Islet precursor cell (in vitro differentiated cells): ENCODE measurements at places on chromosomes 7 and 10.

- peak; percentile 81 for DNase-seq
Observed at GRCh38 chr10:49601857-49602256, 8.3 kb upstream of the SLC18A3 start.

- DNase-seq, result no peak
Observed at GRCh38 chr10:14779001-14779651, 4.4 kb upstream of the FAM107B start.

GRCh38 chr7:81583090-81583489 is 186.8 kb downstream of the HGF start:
- DNase-seq, result no peak

DNA sequence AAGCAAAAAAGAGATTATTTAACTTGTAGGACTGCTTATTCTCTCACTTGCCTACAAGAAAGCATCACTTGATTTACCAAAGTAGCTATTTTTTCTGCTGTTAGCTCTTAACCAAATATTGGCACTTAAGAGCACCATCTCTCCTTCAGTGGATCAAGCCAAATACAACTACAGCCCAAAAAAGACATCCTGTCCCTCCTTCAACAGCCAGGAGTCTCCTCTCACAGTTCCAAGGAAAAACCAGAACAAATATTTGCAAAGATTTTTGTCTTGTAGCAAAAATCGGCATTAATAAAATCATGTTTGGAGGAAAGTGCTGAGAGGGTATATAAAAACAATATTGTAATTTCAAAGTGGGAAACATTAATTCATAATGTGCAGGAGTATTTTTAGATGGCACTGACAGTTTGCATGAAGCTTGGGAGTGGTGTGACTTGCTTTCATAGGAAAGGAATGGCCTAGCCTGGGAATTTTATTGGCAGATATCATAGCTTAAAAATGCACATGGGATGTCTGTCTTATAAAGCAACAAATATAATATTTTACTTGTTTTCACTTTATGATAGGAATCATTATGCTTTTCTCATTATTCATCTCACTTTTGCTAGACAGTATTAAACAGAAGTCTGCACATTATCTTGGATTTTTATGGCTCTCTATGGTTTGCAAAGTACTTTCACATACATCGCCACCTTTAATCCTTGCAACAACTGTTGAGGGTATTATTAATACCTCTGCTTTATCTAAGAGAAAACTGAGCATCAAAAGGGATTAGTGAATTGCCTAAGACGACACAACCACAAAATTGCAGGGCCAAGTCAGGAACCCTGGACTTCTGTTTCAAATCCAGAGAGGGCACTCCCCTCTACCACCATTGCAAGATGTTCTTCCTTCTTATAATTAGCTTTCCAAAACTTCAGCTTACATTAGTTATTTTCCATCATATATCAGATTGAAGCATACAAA is 103.5 kb downstream of the AGMO start:
- DNase-seq, result no peak

GRCh38 chr7:16587790-16588189 is 57.8 kb downstream of the ANKMY2 start:
- DNase-seq, result no peak

DNA sequence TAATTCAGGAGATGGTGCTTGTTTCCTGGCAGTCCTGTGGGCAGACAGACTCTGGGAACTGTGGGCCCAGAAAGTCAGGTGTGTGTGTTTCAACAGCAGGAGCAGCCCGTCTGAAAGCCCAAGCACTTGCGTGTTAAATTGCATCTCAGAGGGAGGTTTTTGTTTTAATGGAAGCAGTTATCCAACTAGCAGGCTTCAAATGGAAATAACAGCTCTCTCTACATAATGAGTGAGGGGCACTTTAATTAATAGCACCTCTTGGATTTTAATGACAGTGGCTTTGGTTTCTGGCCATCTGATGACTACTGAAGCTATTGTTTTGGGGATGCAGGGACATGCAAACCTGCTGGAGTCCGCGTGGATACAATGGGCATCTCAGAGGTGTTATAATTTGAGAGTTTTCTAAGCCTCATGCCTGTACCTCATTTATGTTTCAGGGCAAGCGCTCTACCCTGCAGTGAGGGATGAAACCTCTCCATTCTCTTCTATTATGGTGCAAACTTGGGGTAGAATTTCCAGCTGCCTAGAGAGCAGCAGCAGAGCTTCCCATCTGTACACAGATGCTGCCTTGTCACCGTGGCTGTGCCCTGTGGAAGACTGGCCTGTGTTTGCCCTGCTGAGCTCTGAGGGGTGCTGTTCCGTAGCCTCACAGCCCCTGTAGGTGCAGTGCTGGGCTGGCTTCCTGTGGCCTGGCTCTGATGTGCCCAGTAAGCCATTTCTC is 206.6 kb upstream of the GPR26 start:
- no peak for DNase-seq

DNA sequence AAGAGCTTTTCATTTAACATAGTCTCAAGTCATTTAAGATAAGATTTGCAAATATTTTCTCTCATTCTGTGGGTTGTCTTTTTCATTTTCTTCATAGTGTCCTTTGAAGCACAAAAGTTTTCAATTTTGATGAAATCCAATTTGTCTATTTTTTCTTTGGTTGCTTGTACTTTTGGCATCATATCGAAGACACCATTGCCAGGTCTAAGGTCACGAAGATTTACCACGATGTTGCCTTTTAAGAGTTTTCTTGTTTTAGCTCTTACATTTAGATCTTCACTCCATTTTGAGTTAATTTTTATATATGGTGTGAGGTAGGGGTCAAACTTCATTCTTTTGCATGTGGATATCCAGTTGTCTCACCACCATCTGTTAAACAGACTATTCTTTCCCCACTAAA is 34.7 kb downstream of the TMEM270 start:
- no peak for DNase-seq

- no peak for DNase-seq
Observed at GRCh38 chr7:92808006-92808405, 28.4 kb downstream of the CDK6 start.

- no peak for DNase-seq
Observed at GRCh38 chr10:22992075-22992474, 64.2 kb downstream of the ARMC3 start.

- DNase-seq, result no peak
Observed at GRCh38 chr7:4683043-4683883, 1.2 kb downstream of the FOXK1 start.

DNA sequence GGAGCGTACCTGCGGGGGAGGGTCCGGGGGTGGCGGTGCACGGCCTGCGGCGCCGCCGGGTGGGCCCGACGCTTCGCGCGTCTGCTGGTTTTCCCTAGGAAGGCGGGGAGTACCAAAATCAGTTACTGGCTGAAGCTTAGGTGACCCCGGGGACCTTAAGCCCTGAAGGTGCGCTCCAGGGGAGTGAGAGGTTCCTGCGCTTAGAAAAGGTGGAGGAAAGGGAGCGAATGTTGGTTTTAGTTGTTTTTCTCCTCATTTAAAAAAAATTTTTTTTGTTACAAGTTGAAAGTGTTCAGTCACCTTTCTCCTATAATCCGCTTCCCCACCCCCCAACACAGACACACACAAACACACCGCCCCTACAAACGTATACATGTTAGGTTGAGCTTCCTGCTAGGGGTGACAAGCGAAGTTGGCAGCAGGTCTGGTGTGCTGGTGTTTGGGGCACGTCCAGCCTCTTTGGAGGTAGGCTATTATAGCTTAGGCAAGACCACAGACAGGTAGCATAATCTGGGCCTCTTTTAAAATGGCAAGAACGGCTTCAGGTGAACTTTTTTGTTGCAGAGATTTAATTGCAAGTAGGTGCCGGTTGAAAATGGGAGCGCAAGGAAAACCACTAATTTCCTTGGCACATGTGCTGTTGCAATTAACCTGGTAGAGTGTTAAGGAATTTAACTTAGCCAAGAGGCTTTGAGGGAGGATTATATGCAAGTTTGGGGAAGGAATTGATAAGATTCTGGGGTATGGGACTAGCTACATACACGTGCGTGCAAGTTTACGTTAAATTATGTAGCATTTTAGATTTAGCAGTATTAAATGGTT is 945 bp downstream of the ADD3 start:
- DNase-seq, result peak; percentile 67

DNA sequence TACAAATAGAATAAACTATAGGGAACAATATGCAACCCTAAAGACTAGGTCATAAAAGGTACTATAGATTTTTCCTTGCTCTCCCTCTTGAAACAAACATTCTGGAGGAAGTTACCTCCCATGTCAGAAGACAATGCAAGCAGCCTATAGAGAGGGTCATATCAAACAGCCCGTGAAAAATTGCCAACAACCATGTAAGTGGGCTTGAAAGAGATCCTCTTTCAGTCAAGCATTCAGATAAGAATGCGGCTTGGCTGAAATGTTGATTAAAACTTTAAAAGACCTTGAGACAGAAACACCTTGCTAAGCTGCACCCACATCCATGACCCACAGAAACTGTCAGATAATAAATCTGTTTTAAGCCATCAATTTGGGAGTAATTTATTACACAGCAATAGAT is 526.6 kb upstream of the GHITM start:
- DNase-seq, result no peak

GRCh38 chr10:13161857-13162271 is 506 bp downstream of the MCM10 start:
- no peak for DNase-seq

GRCh38 chr7:112064627-112065385 is 141.4 kb downstream of the DOCK4 start:
- no peak for DNase-seq

DNA sequence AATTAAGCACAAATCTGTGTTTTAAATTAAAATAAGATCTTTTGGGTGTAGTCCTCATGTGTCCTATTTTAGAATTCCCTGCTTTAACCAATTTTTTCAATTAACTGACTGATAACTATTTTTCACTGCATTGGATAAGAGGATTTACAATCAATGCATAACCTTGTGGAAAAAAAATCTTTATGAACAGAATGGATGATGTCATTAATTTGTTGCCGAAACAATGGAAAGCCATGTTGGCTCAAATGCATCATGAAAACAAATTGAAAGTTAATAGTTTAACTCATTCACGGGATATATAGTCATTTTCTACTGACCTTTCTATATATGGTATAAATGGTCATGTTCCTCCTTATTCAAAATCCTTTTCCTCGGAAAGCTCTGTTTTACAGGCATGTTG is 82.3 kb downstream of the PRLHR start:
- DNase-seq, result no peak

DNA sequence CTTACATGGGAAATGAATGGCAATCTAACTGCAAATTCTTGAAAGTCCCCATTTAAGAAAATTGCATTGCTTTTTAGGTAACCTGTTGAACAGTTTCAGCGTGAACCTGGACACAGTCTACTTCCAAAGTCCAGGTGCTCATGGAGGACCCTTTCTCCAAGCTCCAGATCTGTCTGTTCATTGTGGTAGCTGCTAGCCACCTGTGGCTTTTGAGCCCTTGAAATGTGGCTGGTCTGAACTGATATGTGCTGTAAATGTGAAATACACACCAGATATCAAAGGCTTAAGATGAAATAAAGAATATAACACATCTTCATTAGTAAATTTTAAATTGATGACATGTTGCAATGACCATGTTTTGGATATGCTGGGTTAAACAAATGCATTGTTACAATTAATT is 4.2 kb downstream of the CACNB2 start:
- DNase-seq, result no peak

GRCh38 chr10:121683816-121684215 is 85.6 kb upstream of the FGFR2 start:
- DNase-seq, result peak; percentile 75

- peak; percentile 33 for DNase-seq
Observed at GRCh38 chr7:128400566-128400965, 9.2 kb downstream of the IMPDH1 start.

GRCh38 chr10:61065051-61065450 is 121.1 kb upstream of the RHOBTB1 start:
- DNase-seq, result no peak

- no peak for DNase-seq
Observed at GRCh38 chr7:11895337-11895736, 63.3 kb upstream of the THSD7A start.
